ENCODE measurements at places on chromosomes 11 and 22.

- DNase-seq = no peak
These were observed 57.5 kb downstream of the MYEOV start for GRCh38 chr11:69351460-69351859.

DNA sequence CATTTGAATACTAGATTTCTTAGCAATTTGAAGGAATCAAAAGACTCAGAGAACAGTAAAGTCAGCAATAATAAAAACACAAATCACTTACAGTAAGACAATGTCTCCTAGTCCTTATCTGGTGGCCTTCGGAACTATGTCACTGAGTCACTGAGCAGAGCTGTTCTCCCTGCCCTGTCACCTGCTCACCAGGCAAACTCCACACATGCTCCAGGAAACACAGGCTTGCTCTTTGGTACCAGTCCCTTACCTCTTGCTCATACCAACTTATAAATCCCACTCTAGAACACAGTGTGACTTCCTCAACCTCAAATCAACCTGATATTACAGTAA is 81.1 kb upstream of the CHRM4 start:
- DNase-seq = no peak

- peak; percentile 42 for DNase-seq
These were observed 13.7 kb downstream of the MS4A13 start for GRCh38 chr11:60528934-60529333.

DNA sequence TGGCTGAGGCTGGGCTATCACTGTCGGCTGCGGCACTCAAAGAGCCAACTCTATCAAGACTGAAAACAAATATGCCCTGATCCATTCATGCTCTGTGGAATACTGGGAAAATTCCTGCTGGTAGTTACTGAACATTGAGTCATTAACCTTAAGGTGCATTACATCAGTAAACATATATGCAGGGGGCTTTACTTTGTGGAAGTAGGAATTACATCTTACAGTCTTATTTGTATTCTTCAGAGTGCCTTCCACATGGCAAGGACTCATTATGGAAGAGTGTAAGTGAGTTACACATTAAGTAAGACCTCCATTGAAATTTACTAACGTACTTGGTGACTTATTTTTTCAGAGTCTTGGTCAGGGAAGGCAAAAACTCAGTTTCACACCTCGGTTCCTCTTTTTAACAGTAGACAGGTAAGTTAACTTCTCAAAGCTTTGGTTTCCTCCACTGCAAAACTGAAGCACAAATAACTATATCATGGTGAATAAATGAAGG is 4.5 kb downstream of the OR5B21 start:
- no peak for DNase-seq

DNA sequence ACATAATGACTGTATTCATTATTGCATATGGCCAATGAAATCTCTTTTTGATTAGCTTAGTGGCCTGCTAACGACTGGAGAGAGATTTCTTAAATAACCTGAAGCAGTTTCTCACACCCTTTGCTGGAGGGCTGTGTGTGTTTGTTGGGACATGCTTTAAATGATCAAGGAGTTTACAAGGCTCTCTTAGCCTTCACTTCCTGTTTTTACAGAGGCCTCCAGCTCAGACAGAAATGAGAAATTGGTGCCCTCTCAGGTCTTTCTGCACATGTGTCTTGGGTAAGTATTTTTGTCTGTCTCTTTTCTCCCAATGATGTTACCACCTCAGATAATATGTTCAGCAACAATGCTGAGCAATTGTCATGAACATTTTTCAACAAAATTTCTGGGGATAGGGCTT is 884.4 kb upstream of the CNTN5 start:
- no peak for DNase-seq
